ENCODE measurements at places on chromosomes 11 and 22.

GRCh38 chr11:59849129-59849528, 3.8 kb upstream of the CBLIF start:
- no peak for DNase-seq

DNA sequence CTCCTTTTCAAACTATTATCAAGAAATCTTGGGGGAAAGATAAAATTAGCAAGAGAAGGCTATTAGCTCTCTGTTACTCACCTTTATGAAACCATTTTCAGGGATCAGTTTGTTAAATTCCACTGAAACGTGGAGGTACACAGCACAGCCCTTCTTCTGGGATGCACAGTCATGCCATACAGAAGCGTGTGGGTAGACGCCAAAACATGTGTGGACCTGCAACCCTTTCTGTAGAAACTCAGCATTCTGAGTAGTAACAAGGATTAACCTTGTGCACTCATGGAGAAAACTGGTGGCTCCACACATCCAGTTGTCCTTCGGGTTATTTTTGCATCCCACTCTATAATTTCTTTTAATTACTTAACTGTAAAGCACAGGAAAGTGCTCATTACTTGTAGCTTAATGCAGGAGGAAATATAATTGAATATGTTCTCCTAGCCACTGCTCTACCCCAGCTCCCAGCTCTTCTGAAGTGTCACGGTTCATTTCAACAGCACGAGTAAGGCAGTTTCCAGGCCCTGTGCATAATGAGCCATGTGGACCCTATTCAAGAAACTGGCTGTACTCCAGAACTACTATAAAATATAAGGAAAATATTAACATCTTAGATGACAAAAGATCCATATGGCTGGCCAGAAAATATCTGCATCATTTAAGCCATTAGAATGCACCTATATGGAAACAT, 26.1 kb downstream of the BDNF start:
- no peak for DNase-seq

DNA sequence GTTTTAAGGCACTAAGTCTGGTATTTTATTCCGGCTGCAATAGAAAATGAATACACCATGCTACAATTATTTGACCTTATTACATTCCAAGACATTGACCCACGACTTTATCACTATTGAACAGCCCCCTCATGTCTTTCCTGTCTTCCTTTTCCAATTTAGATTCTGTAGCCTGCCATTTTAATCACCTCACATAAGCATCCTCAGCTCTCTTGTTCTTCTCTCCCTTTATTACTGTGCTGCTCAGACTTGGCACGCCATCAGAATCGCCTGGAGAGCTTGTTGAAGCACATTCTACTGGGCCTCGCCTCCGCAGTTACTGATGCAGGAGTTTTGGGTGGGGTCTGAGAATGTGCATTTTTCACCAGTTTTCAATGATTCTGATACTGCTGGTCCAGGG, 38.7 kb upstream of the SWAP70 start:
- no peak for DNase-seq

- DNase-seq: no peak
Measured at GRCh38 chr11:132640952-132641351, 891.3 kb downstream of the OPCML start.

DNA sequence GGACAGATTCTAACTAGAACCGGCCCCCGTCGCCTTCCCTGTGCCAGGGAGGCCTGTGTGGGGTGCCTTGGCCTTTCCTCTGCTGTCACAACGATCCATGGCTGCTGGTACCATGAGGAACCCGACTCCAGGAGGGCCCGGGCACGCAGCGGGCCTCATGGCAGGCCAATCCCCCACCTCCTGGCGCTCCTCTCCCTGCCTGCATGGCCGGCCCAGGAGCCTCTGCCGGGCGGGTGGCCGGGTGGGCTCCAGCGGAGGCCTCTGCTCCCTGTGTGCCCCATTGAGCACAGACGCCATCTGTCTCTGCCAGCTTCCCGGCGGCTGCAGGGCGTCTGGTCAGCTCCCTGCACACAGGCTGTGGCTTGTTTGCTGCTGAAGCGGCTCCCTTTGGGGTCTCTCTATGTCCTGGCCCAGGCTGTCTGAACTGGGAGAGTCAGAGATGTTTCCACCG, 86.5 kb downstream of the MYEOV start:
- DNase-seq: no peak

DNA sequence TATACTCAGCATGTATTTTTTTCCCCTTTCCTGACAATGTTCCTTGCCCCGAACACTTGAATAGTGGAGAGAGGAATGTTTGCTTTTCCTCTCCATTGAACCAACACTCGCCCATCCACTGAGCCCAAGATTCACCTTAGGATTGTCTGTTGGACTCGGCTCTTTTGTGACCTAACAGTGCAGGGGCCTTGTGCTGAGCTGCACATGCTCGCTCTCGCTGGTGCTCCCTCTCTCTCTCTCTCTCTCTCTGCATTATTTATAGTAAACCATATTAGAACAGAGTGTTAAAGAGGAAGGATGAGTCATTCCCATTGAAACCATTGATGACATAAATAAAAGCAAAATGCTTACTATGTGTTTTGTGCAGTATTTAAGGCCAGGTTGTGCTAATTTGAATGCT, 20.7 kb downstream of the ZBTB16 start:
- peak; percentile 35 for DNase-seq

DNA sequence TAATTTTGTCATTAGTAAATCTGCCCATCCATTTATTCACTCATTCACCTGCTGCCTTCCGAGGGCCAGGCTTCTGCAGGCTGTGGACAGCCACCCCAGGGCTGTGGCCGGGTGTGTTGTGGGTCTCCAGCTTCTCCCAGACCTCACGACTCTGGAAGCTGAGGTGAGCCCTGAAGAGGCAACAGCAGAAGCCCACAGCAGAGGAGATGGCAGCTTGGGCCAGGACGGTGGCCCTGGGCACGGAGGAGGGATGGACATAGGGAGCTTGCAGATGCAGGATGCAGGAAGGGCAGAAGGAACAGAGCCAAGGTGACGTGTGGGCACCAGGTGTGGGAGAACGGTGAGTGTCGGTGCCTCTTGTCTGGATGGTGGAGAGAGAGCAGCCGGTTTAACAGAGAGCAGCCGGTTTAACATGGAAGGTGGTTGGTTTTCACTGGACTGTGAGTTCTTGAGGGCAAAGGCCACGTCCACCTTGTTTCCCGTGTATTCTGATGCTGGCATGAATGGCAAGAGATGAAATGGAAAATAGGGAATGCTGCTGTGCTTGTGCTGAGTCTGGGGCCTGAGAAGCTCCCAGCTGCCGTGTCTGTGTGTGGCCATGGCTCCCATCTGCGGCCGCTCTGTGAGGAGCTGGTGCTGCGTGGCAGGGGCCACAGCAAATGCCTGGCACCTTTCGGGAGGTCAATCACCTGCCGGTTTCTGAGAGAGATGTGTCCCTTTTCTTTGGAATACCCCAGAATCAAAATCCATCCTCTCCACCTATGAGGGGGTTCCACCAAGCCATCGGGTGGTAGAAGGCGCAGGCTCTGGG, 669.9 kb downstream of the BRD1 start:
- no peak for DNase-seq

GRCh38 chr11:10318527-10318802, 13.6 kb downstream of the ADM start:
- no peak for DNase-seq

DNA sequence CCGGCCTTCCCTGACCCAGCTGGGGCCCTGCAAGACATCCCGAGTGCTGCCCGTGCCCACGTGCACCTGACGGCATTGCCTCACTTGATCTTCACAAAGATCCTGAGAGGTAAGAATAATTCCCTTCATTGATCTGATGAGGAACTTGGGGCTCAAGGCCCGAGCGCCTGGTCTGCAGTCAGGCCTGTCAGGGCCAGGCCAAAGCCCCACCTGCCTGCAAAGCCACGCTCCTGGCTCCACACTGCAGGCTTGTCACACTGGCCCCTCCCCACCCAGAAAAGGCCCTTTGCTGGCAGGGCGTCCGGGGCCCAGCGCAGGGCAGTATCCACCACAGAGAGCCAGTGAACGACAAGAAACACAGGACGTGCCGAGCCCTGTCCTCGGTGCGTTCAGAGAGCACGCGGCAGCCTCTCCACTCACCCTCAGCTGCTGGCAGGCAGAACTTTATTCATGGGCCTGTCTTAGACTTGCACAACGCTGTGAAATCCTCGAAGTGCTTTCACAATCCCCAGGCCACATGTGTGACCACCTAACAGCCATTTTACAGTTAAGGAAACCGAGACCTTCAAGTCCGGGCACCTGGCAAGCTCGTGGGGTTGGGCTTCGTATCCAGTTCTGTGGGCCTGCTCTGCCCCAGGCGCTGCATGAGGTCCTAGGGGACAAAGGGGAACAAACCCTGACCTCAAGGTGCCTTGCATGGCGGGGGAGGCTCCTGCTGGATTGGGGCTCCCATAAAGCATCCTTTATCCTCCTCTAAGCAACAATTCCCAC, 14.8 kb downstream of the KIAA0930 start:
- peak; percentile 72 for DNase-seq

DNA sequence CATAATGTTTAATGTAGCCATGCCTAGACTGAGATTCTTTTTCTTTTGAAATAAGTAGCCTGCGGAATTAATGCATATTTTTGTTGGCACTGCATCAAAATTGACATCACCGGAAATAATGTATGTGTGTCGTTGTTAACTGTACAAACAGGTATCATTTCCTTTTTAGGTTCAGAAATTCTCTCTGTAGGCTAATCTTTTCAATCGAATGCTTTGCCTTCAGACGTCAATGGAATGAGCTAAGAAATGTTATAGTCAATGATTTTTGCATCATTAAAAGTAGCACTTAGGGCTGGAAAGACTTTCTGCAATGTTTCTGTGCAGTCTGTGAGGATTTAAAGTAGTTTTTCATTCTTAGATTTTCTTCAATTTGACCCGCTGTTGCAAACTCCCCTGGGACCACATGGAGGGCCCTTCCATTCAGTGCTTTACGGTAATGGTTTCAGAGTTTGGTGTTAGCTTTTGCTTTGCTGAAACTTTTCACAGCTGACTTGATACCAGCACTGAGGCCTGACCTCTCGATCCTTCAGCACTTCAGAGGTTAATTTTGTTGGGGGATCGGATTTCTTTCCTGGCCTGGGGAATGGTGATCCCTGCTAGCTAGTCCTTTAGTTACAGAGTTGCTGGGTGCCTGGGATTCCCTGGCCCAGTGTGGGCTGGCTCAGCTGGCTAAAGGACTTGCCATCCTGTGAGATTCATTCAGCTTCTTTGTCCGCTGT, 137.8 kb downstream of the DBX1 start:
- DNase-seq: no peak

GRCh38 chr22:37451218-37451617, 23.9 kb upstream of the ELFN2 start:
- DNase-seq: no peak

GRCh38 chr11:125304136-125304535, 139.6 kb downstream of the PKNOX2 start:
- DNase-seq: no peak

DNA sequence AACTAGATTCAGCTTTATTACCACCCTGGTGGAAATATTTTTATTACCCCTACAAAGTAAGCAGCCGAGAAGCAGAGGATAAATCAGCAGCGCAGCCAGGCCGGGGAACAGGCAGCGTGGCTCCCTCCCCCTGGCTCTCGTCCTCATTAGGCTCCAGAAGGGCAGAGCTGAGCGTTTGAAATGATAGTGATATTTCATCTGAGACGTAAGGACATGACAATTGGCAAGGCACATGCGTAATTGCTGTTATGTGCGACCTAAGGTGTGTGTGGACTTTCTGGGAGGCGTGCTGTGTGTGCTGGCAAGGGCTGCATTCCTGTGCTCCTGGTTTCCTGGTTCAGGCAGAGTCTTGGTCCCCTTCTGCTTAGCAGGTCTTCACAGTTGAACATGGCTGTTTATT, 247.8 kb downstream of the TBC1D22A start:
- DNase-seq: no peak

DNA sequence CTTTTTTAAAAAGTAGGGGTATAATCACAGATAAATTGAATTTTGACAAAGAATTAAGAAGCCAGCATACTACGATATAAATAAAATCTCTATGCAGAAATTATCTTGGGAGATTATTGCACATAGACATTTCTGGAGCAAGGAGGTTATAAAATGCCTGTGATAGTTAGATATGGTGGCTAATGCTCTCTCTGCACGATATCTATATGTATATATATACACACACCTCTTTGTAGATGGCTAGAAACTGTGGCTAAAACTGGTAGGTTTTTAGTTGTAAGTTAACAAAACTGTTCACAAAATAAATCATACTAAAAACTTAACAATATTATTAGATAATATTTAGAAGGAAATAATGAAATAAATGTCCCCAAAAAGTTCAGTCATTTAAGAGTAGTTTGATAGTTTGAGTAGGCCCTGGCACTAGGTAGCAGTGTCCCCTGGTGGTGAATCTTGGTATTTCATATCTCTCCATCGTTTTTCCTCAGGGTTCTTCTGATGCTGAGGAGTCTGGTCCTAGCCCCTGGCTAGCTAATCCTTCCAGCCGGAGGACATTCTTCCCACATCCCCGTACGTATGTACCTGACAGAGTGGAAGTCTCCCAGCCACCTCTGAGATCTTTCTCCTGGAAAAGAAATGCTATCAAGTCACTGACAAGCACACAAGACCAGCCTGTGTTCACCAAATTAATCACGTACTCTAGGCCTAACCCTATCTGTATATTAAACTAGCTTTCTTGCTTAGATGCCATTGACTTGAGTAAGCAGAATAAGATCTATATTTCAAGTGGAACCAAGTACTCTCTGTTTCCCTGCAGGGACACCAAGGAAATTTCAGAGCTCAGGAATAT, 32.2 kb downstream of the ART5 start:
- peak; percentile 51 for DNase-seq

GRCh38 chr22:47406896-47407295, 644.4 kb downstream of the TBC1D22A start:
- DNase-seq: no peak

All from GM23248 (cell line).